Stimulated activated CD4-positive, alpha-beta T cell treated with anti-CD3 and anti-CD28 coated beads, Interleukin-4, amount 100 ng/mL, for 1 hour (primary cell): ENCODE measurements at places on chromosomes 13 and 19.

DNA sequence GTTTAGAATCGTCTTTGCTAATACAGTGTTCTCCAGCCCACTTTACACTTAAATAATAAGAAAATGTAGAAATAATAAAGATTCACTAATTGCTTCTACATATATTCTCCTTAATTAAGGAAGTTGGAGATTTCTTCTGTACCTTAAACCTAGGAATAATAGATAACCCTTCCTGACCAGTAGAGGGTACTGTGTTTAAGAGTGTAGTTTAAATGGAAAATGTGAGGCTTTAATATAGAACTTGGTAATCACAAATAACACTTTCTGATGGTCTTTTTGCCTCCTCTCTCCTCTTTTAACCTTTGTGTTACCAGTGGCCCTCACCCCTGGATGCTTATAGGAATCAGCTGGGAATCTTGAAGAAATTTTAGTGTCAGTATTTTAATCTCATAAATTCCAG, 20.7 kb downstream of the POMP start:
- no peak for DNase-seq

- DNase-seq: no peak
Observed at GRCh38 chr13:25692099-25692498, 320.3 kb downstream of the ATP8A2 start.

DNA sequence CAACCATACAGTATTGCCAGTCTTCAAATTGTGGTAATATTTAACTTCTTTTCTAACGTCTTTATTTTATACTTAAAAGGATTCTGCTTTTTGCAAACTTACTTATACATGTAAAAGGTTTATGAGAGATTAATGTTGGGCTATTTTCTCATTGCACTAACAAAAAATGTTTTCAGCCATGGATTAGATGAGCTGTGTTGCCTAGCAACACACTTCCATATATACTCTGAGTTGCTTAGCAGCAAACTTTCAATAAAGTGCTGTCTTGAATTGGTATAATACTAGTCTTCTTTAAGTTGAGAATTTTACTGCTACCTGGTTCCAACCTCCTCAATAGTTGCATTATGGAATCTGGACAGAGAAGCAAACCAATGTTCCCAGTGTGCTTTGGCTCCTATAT, 777.4 kb upstream of the PCDH9 start:
- DNase-seq: no peak

GRCh38 chr13:108787700-108788414, 158.4 kb downstream of the MYO16 start:
- no peak for DNase-seq

DNA sequence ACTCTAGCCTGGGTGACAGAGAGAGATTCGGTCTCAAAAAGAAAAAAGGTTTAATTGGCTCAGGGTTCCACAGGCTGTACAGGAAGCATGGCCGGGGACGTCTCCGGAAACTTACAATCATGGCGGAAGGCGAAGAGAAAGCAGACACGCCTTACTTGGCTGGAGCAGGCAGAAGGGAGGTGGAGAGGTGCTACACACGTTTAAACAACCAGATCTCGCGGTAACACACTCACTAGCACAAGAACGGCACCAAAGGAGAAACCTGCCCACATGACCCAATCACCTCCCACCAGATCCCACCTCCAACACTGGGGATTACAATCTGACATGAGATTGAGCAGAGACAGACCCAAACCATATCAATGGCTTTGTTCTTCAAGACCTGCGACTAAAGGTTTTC, 12.8 kb downstream of the CASP14 start:
- DNase-seq: no peak

- DNase-seq: no peak
Observed at GRCh38 chr19:8307400-8307964, 676 bp downstream of the CD320 start.

DNA sequence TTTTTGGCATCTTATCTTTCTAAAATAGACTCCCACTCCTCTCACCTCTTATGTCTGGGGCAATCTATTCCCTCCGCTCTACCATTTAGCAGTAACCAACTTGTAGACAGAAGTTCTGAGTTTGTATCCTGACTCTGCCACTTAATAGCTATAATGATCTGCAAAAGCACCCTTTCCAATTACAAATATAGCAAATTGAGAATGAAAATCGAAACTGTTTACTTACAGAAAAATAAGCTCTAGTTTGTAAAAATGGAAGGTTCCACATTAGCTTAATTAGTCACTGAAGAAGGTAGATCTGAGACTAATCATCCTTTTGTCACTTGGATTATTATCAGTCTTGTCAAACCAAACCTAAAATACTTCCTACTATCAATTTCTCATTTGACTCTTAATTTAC, 409.3 kb downstream of the DIAPH3 start:
- DNase-seq: no peak

- DNase-seq: no peak
Observed at GRCh38 chr13:43239275-43239840, 216.0 kb downstream of the DNAJC15 start.

DNA sequence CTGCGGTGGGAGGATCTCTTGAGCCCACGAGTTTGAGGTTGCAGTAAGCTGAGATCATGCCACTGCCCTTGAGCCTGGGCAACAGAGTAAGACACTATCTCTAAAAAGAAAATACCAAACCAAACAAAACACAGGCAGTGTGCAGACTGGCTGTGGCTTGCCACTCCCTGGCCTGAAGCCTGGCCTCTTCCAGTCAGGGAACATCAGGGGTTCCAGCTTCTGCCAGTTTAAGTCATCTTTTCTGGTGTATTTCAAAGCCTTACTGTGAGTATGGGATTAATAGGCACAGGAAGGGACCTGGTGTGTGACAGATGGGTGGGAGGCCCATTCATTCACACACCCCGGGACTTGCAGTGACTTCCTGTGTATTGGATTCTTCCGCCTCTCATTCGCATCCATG, 27.0 kb upstream of the F2RL3 start:
- DNase-seq: no peak
